NCI-H2227 treated with DMSO at 0.1 percent for 48 hours (cell line): ENCODE measurements at places on chromosomes 5 and 9.

DNA sequence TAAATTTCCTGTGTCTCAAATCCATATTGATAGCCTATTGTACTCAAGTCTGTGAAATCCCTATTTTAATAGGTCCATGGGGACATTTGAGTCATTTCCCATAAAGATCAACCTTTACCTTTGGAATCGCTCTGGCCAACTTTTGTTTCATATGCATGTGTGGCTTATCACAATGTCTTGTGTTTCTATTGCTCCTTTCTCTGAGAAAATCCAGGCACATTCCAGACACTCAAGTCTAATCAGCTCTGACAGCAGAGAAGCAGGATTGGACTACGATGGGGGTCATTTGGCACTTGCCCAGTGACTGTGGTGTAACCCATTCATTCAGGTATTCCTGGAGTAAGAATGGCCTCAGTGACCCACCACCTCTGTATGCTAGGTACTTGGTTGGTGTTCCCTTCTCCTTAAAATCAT, 48.4 kb downstream of the ACTBL2 start:
- DNase-seq, result no peak

DNA sequence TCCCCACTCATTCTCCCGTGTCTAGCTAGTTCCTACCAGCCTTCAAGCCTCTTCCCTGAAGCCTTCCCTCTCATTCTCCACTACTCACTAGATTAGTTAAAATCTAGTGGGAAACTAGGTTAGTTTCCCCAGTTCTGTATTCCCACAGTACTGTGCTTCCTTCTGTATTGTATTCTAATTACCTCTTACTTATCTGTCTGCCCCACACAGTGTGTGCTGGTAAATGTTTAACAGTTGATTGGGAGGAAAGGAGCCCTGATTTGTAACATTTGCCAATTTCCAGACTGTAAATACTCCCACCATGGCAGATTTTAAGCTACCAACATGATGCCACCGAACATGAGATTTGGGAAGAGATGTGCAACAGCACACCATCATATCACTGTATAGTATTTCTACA, 8.3 kb downstream of the KLHL3 start:
- no peak for DNase-seq

DNA sequence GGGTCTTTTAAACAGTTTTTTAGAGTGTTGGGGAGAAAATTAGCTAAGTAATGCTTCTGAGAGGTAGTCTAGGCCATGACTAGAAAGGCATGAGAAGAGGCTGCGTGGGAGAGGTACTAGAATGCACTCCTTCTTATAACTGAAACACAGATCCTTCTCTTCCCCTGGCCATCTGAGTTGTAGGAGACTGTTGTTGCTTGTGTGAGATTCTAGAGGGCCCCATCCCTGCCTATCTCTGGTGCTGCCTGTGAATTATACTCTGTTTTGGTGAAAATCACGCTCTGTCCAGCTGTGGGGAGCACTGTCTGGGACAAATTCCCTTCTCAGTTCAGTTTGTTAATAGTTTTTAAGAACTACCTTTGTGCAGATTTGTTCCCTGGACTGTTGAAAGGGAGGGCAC, 37.5 kb downstream of the MAP1B start:
- no peak for DNase-seq

- DNase-seq, result no peak
Observed at GRCh38 chr9:124297551-124297901, 39.8 kb downstream of the NEK6 start.

- DNase-seq, result no peak
Observed at GRCh38 chr9:32500768-32501167, 25.2 kb downstream of the RIGI start.

DNA sequence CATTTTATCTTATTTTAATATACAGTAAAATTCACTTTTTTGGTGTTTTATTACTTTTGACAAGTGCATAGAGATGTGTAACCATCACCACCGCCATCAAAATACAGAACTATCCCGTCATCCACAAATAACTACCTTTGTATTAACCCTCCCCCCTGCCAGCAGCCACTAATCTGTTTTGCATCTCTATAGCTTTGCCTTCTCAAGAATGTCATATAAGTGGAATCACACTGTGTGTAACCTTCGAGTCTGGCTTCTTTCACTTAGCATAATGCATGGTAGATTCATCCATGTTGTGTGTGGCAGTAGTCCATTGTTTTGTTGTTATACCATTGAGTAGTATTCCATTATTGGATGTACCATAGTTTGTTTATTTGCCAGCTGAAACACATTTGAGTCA, 98.8 kb downstream of the BOD1 start:
- no peak for DNase-seq

- no peak for DNase-seq
Observed at GRCh38 chr5:53907827-53908226, 347.4 kb downstream of the NDUFS4 start.

GRCh38 chr9:129140397-129141065, 29.3 kb downstream of the PTPA start:
- peak; percentile 40 for DNase-seq

- no peak for DNase-seq
Observed at GRCh38 chr9:93116072-93116961, 17.7 kb downstream of the NINJ1 start.

DNA sequence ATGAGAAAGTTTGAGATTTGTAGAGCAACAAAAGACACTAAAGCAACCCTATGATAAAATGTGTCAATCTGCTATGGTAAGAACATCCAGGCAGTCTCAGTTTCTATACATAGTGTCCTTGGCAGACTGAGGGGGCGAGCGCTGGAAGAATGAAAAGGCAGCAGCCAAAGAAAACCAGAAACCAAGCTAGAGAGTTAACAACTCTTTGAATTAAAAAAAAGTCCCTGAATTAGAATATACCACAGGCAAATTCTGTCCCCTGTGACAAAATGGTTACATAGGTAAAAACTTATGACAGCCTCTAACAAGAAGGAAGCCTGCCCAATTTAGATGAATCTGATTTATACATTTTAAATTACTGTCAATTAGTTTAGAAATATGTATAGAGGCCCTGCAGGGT, 106.7 kb downstream of the OXCT1 start:
- no peak for DNase-seq

DNA sequence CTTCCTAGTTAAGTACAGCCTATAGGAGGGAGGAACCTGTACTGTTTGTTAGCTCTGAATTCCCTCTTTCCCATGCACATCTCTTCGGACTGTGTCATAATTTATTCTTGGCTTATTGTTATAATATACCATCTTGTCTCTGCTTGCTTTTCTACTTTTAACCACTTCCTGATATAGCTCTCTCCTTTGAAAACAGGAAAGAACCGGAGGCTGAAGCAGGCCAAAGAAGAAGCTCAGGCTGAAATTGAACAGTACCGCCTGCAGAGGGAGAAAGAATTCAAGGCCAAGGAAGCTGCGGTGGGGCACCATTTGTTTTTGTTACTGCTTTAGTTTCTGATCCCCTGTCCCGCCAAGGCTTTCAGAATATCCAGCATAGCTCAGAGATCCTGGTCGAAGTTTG, 4.8 kb downstream of the ATP6V1G1 start:
- no peak for DNase-seq

GRCh38 chr5:74394528-74394915, 246.0 kb downstream of the ENC1 start:
- DNase-seq, result no peak

DNA sequence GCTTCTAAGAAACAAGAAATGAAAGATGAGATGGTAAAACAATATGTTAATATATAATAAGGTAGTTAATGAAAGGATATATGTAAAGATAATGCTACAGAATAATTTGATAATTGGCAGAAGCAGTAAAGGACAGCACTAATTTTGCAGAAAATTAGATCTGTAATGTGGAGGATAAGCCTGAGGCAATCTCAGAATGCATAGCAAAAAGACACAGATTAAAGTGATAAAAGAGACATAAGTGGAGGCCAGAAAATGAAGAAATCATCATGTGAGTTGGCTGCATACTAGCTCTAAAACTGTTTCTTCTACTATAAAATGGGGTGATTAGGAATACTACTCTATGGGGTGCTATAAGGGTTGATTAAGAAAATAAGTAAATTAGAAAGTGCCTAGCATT, 225.9 kb downstream of the SEC61B start:
- DNase-seq, result no peak

GRCh38 chr5:78816143-78816765, 167.7 kb upstream of the LHFPL2 start:
- no peak for DNase-seq

DNA sequence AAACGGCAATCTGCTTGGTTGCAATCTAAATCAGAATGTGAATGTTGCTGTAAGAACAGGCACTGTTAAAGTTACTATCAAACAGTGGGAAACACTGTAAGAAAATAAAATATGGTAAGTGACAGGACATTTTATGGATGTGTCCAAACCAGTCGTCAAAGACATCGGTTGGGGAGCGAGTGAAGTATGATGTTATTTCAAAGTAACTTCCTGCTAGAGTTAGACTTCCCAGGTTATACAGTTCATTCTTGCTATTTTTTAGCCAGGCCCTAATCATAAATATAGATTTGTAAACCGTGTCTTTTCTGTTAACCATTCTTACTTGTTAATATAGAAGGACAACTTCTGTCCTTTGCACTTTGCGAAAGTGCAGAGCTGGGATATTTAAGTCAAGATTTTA, 30.2 kb downstream of the LIX1 start:
- DNase-seq, result no peak

DNA sequence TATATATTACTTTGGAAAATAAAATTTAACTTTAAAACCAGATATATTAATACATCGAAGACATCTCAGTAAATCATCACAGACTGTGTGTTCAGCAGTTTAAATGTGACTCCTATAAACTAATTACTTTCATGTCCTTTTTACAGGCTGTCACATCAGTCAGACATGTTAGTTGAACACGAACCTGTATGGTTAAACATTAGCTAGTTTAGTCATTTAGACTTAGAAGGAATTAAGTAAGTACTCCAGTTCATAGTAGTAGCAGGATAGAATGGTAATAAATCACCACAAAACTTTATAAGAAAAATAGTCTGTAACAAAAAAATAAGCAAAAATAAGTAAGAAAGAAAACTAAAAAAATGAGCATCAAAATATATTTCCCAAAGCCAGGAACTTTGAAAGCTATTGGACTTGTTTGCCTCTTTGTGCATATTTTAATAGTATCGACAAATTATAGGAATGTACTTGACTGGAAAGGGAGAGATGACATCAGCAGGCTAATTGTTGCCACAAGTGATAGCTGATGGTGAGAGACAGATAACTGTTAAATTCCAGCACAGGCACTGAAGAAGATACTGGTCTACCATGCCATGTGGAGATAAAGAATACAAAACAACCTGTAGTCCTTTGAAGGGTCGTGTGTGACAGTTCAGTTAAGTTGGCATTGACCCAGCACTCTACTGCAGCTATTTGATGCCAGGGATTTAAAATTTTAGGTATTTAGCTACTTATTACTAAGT, 83.9 kb downstream of the RIC1 start:
- DNase-seq, result no peak

DNA sequence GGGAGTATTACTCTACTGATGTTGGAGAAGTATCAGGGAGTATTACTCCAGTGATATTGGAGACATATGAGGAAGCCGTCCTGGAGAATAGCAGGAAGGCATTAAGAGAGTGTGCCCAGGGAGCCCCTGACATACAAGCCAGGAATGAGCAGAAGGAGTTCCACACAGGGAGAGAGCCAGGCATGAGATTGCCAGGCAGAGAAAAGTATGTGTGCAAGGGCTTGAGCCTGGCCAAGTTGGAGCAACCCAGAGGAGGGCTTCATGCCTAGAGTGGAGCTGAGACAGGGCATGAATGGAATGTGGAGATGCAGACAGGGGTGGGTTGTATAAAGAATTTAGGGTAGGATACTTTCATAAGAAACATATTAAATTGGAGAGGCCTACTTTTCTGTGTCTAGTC, 213.8 kb downstream of the ADCY2 start:
- no peak for DNase-seq

DNA sequence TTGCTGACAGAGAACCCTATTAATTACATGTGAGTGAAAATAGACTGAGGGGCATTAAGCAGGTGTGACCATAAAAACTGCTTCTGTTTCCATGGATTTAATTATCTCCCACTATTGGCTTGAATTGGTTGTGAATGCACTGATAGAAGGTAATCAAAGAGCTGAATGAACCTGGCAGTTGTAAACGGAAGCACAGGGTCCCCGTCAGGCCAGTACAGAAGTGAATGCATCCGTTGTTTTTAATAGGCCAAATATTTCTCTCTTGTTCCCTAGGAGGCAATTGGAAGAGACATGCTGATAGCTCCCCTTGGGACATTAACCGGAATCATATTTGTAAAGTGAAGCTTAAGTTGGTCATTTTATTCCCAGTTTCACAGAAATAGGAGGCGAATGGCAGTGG, 147.0 kb downstream of the CAVIN4 start:
- DNase-seq, result no peak

DNA sequence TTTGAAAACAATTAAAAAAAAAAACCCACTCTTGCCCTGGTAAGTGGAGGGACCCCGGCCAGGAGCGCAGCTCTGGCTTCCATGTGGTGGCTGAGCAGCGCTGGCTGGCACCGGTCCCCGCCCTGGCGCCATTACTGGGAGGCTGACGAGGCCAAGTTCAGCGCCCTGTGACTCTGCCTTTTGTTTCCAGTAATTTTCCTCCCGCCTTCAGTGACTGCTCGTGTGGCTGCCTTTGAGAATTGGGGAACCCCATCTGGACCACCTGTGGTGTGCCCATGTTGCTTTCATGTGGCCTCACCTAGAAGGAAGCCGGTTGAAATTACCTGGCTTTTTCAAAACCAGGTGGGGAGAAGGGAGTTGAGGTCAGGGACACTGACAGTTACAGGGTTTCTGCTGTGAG, 136.1 kb downstream of the GAPVD1 start:
- no peak for DNase-seq

GRCh38 chr5:171315386-171315891, 6.4 kb downstream of the TLX3 start:
- no peak for DNase-seq

DNA sequence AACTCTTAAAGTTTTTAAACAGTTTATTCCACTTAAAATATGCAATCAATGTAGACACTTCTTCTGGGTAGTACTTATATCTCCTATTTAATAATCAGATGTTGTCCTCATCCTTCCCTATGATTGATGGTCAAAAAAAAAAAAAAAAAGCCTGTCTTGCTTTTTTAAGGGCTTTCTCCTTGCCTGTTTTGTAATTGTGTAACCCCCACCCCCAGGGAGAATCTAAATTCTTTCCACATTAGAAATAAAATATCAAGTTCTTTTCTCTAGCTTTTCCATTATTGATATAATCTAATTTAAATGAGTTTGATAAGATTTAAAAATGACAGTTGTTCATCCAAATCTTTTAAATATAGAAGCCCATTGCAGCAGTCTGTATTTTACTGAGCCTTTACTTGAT, 119.7 kb downstream of the CHSY3 start:
- no peak for DNase-seq
